ENCODE measurements at places on chromosomes 5 and 9.
A peak's percentile ranks its signal among the peaks of the same experiment; 100 is the strongest.

DNA sequence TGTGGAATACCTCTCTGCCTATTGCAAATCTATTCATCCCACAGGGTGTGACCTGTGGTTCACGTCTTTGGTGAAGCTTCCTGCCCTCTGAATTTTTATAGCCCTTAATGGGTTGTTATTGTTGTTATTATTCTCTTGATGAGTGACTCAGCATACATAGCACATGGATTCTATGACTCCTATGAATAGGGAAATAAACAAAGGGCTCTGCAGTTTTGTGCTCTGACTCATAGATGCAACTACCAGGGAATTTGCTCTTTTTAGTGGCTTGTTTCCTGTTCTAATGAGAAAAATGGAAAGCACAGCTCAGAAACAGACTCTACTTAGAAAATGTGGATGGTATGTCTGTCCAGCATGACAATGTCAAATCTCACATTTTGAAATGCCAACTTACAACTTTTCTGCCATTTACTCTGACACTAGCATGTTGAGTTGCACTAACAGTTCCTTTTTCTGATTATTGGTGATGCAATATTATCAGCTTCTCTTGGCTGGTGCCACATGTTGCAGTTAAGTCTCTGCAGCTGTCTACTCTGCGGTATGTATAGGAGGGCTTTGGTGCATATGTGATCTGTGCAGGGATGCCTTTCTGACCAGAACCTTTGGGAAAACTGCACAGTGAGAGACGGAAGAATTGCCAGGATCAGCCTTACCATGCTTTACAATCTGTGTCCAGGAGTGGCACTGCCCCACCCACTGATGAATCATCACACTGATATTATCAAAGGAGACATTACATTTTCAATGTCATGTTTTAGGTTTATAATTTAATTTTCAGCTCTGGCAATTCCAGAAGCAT is 996.4 kb upstream of the WWC1 start:
- H3K36me3 ChIP-seq, result no peaks in the 10 kb centered on the region
- no peak overlapping the region for H3K4me3 ChIP-seq
- H3K27ac ChIP-seq, result no peak overlapping the region
- no peaks in the 10 kb centered on the region for H3K27me3 ChIP-seq
- no peak for DNase-seq

DNA sequence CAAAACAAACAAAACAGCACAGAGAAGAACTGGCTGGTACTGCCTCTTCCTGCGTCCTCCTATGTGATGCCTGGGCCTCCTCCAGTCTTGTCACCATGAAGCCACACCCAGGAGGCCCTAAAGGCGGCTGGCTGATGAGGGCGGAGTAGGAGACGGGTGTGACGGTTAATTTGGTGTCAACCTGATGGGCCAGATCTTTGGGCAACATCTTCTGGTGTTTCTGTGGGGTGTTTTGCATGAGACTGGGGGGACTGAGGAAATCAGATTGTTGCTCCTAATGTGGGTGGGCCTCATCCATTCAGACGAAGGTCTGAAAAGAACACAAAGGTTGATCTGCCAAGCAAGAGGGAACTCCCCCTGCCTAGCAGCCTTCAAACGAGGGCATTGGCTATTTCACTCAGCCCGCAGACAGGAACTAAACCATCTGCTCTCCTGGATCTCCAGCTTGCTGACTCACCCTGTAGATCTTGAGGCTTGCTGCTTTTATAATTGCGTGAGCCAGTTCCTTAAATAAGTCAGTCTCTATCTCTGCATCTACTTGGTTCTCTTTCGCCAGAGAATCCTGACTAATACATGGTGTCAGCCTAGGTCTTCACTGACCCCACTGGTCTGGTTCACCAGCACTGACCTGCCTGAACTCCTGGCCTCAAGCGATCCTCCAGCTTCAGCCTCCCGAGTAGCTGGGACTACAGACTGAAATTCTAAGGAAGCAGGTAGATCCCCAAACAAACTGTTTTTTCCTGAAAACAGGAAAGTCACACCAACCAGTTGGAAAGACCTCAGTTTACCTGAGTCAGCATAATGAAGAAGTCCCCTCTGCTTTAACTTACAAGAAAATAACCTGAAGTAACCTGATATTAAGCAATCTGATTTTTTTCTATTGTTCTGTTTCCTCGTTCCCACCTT is 12.8 kb upstream of the ZFP62 start:
- H3K4me3 ChIP-seq, result no peak overlapping the region
- H3K4me1 ChIP-seq, result peaks cover 4% of the 10 kb centered on the region
- no peak overlapping the region for H3K27ac ChIP-seq
- H3K27me3 ChIP-seq, result no peaks in the 10 kb centered on the region
- DNase-seq, result peak; percentile 73

GRCh38 chr9:111961009-111961408 is 64.4 kb downstream of the UGCG start:
- H3K27ac ChIP-seq, result no peak overlapping the region
- no peak for DNase-seq
- no peaks in the 10 kb centered on the region for H3K36me3 ChIP-seq
- H3K4me1 ChIP-seq, result peaks cover 12% of the 10 kb centered on the region
- no peak overlapping the region for H3K4me3 ChIP-seq

- no peak for DNase-seq
- H3K4me3 ChIP-seq, result no peak overlapping the region
- no peaks in the 10 kb centered on the region for H3K27me3 ChIP-seq
- no peak overlapping the region for H3K27ac ChIP-seq
- no peaks in the 10 kb centered on the region for H3K36me3 ChIP-seq
Observed at GRCh38 chr5:36552651-36553393, 53.6 kb upstream of the SLC1A3 start.

- no peak for DNase-seq
- peaks cover 6% of the 10 kb centered on the region for H3K36me3 ChIP-seq
- no peak overlapping the region for H3K27ac ChIP-seq
- no peaks in the 10 kb centered on the region for H3K4me1 ChIP-seq
- no peaks in the 10 kb centered on the region for H3K27me3 ChIP-seq
Observed at GRCh38 chr9:100308965-100309564, 43.7 kb downstream of the TEX10 start.

All from CD4-positive, alpha-beta memory T cell (primary cell).